ENCODE measurements at places on chromosomes 3 and 15.

- no peak for DNase-seq
Measured at GRCh38 chr3:167750272-167750971, 14.9 kb downstream of the SERPINI1 start.

DNA sequence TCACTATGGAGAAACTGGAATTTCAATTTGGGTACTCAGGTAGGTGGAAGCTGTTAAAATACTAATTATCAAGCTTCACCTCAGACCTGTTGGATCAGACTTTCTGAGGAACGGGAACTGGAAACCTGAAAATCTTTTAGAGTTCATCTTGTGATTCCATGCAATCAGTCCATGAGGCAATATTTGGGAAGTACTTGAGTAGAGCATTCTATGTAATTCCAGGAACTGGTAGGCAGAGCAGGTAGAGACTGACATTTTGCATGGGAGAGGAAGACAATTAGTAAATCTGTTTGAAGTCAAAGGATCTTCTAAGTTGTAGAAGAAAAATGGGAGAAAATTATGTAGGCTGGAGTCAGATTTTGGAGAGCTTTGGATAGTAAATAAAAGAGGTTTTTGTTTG is 43.1 kb downstream of the FGF7 start:
- DNase-seq: no peak

GRCh38 chr15:43845421-43845820 is 18.6 kb downstream of the WDR76 start:
- DNase-seq: no peak

DNA sequence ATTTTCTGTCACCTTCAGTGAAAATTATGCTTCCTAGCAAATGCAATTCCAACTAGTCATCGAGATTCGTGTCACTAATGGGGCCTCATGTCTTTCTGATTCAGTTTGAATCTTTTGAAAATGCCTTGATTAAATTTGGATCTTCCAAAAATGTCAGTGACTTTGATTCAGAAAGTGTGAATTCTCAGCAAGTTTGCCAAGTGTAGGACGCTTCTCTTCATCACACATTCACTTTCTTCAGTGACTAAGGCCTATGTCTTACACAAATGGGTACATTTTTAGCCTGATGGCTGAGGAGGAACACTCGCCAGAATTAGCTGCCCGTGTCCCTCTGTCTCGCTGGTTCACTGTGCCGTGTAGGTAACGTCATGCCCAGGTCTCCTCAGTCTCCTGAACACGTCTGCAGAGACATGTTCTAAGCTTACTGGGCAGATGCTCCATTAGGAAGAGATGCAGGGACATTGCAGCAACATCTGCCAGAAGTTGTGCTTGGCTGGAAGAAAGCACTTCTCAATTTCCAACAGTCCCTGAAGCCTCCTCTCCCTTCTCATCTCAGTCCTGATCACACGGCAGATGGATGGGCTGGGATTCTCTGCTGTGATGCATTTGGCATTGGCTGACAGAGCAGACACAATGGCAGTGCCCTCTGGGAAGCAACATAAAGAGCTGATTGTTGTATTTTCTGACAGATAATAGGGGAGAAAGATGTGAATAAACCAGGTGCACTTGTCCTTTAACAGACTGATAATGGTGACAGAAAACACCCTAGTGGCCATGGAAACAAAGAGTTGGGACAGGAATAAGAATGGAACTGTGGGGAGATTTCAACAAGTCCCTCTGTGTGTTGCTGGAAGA is 29.1 kb upstream of the LYZL4 start:
- DNase-seq: no peak

DNA sequence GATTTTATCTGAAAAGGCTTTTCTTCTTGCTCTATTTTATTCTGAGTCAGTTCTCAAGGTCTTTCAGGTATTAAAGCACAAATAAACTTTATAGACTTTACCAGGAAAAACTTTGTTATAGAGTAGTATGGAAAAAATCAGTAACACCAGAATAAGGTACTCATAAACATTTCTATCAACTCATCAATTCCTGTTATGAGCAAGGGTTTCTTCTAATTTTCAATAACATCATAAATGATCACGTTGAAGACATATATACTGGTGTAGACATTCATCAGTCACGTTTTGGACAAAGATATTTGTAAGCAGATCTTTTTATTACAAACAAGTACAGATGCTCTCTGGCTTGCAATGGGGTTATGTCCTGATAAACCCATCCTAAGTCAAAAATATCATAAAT is 9.6 kb upstream of the HDC start:
- DNase-seq: no peak

DNA sequence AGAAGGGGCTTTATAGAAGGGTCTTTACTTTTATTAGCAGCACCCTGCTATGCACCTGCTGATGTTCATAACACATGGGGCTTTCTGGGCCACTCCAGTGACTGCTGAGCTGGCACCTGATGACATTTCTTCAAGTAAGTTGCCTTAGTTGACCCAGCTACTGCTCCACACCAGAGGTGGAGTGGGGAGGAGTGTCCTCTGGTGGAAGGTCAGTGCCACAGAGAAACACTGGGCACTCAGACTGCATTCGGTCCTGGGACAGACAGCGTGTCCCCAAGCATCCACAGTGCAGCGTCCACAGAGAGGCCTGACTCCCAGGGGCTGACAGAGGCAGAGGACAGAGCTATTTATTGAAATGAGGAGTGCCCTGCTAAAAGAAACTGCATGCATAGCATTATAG is 74.9 kb upstream of the NSMCE3 start:
- no peak for DNase-seq

DNA sequence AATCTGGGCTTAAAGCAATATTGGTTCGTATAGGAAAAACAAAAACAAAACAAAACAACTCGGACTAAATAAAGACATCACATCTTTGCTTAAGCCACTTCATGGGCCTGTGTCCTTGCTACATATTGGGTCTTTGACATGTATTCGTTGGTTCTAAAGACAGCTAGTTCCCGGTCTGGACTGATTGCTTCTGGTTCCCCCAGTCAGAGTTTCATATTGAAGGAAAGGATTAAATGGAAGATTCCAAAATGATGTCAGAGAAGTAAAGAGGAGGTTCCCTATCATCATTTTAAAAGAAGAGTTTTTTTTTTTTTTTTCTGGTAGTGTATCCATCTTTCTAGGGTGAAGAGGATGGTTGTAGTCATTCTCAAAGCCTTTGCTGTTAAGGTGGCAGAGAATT is 2.3 kb downstream of the OXSR1 start:
- no peak for DNase-seq

DNA sequence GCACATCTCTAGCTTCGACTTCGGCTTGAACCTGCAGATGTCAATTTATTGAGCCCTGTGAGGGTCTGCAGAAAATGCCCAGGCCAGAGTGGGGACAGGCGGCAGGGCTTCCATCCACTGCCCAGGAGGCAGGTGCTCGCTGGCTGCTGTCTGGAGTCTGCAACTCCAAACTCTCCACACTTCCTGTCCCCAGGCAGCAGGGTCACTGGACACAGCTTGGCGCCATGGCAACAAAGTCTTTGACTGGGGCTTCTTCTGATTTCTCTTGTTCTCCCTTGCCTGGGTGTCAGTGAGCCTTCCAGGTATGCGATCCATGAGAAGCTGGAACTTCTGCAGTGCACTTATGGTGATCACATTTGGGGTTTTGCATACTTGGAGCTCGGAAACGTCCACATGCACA is 33.5 kb downstream of the SV2B start:
- no peak for DNase-seq

DNA sequence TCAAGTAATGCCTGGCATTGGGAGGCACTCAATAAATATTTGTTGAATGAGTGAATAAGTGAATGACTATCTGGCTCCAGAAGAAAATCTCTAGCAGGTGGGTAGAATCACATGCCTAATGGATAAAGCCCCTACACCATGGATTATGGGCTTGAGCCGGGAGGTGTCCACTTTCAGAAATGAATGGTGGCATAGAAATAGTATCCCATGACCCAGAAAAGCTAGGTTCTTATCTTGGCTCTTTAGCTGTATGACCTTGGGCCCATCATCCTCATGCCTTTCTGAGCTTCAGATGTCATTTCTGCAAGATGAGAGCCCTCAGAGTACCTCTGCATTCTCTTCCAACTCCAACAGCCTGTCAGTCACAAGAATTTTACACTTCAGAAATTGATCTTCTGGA is 37.3 kb upstream of the TNIK start:
- DNase-seq: no peak

GRCh38 chr15:77603611-77604336 is 28.9 kb downstream of the LINGO1 start:
- DNase-seq: no peak

DNA sequence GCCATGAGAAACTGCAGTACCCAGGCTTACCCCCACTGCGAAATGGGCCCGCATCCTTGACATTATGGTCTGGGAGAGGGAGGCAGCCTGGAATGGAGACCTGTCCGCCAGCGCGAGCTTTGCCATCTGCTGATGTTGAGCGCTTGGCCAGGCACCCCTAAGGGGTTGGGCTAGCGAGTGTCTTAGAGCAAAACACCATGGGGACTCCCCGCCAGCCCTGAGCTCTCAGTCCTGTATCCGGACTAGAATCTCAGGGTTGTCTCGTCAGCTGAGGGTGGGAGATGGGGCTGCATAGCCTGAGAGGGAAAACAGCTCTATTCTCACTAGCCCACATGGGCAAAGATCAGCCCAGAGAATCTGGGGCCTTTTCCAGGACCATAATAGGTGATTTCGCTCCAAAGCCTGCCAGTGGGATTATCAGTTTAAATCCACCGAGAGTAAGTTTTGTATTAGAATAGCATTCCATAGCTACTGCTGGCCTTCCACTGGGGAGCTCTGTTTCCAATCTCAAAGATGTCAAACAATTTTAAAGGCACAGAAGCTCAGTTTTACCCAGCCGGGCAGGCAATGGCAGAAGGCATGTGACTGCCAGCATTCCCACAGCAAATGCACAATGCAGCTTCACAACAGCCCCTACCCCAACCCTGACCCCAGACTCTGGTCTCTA is 167.5 kb upstream of the TPM1 start:
- no peak for DNase-seq

DNA sequence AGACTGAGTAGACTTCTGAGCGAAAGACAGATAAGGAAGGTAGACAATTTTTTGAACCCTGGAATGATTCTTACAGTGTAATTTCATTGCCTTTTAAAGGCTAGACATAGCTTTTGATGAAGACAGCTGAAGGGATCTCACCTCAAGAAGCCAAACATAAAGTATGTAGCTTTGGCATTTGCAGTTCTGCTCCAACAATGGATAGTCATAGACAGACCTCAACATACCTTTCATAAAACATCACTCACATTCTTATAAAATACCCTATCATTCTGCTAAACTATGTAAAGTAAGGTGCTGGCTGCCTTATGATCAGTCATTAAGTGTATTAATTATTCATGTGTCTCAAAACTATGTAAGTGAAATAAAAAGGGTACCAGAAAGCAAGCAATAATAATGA is 70.0 kb downstream of the UBE3A start:
- no peak for DNase-seq

DNA sequence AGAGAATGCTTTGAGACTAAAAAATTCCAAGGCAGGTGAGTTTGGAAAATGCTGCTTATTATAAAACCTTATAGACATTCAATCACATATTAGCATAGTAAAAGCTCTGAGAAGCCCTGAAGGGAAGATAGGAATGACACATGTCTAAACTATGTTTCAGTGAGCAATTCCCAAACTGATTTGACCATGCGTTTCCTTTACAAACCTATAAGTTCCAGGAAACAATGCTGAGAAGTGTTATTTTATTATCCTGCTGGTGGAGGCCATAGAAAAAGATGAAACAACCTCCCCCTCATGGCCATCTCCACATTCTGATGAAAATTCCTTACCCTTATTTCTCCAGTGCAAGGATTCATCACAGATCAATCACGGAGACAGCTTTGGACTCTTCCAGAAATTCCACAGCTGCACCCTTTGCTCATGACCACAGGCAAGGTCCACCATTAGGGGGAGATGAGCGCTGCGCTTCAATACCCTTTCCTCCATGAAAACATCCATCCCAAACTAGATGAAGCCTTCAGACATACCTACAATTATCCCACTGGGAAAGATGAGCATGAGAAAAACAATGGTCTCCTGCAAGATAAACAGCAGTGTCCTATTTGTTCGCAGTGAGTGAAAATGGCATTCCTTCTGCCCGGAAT is 372.1 kb downstream of the MAGI1 start:
- no peak for DNase-seq

- no peak for DNase-seq
Measured at GRCh38 chr3:160343132-160343531, 55.9 kb downstream of the IFT80 start.

DNA sequence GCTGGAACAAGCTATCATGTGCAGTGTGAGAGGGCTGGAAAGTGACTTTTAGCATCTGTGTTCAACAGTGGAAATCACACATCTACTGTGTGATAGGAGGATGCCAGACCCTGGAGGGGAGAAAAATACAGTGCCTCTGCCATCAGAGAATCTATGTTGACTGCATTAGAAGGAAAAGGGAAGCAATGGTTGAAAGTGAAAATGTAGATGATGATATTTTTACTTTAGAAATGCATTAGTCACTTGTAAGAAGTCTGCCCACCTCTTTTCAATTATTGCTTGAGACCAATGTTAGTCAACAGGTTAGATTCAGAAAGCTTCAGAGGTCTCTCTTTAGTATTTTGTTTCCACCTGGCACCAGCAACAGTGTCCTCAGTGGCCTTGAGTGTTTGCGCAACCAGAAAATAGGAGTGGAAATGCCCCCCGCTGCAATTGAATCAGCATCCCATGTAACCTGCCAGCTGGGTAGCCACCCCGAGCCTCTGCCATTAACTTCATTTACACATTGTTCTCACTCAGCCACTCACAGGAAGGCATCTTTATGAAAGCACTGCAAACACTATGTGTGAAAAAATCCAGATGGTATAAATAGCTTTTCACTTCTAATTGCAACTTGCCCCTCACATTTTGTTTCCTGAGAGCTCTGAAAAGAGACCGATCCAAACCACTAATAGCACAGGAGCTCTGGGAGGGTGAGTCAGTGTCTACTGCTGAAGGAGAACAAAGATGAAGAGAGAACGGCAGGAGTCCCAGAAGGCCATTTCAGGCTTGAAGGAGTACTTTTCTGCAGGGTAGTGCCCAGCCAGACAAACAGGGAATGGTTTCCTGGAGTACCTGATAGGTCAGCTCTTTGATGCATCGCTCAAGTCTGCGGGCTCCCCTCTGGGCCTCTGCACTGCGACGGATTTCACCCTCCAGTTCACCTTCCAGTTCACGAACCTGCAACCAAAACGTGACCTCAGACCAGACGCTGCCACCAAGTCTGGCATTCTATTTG is 92.1 kb downstream of the HHLA2 start:
- no peak for DNase-seq

GRCh38 chr15:47517737-47518136 is 199.6 kb upstream of the SEMA6D start:
- no peak for DNase-seq

GRCh38 chr3:111769110-111769991 is 89.7 kb upstream of the PHLDB2 start:
- no peak for DNase-seq

DNA sequence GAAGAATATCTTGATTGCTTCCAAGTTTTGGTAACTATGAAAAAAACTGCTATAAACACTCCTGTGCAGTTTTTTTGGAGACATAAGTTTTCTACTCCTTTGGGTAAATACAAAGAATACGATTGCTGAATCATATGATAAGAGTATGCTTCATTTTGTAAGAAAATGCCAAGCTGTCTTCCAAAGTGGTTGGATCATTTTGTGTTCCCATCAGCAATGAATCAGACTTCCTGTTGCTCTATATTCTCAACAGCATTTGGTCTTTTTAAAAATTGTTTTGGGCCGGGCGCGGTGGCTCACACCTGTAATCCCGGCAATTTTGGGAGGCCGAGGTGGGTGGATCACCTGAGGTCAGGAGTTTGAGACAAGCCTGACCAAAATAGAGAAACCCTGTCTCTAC is 14.5 kb downstream of the BTD start:
- no peak for DNase-seq

- no peak for DNase-seq
Measured at GRCh38 chr15:98530570-98530969, 117.8 kb upstream of the IGF1R start.

Measured in D721Med (cell line).